ENCODE measurements at places on chromosomes 12 and 14.

- no peak for DNase-seq
Measured at GRCh38 chr12:29634057-29634456, 136.6 kb upstream of the OVCH1 start.

DNA sequence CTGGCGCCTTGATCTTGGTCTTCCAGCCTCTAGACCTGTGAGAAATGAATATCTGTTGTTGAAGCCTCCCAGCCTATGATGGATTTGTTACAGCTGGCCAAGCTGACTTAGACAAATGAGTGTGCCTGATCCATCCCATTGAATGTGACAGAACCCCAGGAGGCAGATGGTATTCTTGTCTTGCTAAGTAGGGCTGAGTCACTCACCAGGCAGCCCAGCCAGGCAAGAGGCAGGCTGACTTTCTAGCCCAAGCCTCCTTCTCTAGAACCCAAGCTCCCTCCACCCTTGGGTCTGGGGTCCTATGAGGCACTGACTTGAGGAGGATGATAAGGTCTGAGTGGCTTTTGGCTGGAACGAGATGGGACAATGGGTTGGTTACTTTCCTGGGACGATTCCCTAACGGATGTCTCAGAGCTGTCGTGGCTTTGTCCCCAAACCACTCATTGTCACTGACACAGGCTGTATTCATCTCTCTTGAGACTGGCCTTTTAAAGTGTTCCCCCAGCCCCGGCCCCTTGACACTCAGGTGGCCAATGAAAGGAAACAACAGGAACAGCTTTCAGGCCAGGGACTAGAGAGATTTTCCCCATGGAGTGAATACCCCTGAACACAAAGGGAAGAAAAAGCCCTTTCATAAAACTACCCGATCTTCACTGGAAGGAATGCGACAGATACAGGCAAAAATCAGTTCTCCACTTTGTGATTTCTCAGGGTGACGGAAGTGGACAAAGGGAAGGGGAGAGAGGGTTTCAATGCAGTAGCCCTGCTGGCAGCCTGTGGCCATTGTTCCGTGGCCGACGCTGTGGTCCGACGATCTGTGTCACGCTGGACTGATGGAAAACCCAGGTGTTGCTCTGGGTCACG lies 264.2 kb downstream of the AACS start:
- DNase-seq = no peak

DNA sequence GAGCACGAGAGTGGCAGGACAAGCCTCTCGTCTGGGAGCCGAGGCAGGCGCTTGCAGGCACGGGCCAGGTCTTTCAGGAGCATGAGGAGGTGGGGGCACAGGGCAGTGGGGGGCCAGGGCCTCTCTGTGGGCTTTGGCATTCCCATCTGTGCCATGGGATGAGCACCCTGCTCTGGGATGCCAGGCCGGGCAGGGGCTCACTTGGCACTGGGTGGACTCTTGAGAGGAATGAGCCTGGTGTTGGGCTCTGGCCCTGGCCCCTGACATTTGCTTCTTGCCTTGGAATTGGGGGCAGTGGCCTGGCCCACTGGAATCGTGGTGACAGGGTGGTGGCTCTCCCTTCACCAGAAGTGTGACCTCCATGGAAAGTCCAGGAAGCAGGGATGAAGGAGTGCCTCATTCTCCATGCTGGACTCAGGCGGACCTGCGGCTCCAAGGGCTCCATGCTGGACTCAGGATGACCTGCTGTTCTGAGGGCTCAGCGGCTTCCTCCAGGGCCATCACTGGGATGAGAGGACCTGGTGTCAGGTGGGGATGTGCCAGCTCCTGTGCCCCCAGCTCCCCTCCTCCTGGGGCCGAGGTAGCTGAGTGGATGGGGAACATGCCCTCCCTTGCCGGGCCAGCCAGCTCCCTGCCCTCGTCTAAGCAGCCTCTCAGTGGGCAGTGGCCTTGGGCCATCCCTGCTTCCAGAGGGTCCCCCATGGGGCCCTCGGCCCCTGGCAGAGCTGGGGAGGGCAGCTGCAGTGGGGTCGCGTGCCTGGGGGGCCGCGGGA lies 220.3 kb downstream of the KIF26A start:
- DNase-seq = no peak

DNA sequence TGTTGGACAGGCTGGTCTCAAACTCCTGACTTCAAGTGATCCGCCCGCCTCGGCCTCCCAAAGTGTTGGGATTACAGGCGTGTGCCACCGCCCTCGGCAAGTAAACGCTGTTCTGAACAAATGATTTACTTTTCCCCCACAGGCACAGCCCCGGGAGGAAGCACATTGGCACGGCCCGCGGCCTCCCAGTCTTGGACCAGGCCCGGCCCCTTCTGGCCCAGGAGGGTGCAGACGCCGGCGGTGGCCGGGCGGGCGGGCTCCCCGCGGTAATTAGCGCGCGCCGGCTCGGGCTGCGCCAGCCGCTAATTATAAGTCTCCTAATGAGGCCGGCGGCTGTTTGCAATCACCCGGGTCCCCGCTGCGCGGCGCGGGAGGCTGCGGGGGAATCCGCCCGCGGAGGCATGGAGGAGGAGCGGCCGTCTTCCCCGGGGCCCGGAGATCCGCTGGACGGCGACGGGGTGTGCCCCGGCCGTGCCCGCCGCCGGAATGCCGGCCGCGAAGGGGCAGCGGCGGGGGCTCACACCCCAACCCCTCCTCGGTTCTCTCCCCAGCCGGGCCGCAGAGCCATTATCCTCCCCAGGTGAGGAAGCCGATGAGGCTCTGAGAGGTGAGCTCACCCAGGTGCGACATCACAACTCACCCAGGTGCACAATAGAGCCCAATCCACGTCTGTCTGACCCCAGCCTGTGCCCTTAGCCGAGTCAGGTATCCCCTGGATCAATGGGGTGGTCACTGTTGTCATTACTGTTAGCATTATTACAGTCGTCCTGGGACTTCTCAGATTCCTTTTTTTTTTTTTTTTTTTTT lies 3.3 kb upstream of the POP5 start:
- no peak for DNase-seq

GRCh38 chr12:21831791-21832344 lies 57.4 kb upstream of the KCNJ8 start:
- DNase-seq = no peak

- no peak for DNase-seq
Measured at GRCh38 chr14:82379291-82379690, 845.6 kb upstream of the SEL1L start.

DNA sequence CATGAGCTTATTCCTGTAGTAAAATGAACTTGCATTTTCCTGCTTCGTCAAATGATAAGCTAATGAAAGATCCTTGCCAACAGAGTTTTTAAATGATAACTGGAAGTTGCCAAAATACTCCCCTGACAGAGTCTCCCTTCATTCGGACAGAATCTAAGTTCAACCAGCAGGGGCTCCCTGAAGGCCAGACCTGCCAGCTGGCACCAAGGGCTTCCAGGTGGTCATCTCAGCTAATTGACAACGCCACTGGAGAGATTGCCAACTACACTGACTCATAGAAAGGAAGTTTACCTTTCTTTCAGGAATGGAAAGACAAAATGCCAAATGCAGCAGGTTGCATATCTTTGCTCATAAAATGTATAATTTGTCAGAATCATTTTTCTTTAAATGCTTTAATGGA lies 462.8 kb downstream of the GXYLT1 start:
- no peak for DNase-seq

DNA sequence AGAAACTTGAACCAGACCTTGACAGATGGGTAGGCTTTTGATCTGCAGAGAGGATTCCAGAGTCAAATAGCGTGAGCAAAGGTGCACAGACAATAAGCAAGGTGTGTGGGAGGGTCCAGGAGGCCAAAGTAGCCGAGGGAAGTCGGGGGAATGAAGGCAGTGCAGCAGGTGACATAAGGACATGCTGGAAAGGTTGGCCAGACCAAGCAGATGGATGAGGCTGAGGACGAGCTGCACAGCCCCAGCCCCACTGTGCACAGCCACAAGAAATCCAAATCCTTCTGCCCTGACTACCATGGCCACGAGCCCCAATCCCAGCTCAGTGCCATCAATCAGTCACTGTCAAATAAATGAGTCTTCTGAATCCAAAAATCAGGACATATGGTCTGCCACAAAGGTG lies 5.4 kb downstream of the TTC7B start:
- DNase-seq = no peak
